ENCODE measurements at places on chromosomes 7 and 10.
A peak's percentile ranks its signal among the peaks of the same experiment; 100 is the strongest.

DNA sequence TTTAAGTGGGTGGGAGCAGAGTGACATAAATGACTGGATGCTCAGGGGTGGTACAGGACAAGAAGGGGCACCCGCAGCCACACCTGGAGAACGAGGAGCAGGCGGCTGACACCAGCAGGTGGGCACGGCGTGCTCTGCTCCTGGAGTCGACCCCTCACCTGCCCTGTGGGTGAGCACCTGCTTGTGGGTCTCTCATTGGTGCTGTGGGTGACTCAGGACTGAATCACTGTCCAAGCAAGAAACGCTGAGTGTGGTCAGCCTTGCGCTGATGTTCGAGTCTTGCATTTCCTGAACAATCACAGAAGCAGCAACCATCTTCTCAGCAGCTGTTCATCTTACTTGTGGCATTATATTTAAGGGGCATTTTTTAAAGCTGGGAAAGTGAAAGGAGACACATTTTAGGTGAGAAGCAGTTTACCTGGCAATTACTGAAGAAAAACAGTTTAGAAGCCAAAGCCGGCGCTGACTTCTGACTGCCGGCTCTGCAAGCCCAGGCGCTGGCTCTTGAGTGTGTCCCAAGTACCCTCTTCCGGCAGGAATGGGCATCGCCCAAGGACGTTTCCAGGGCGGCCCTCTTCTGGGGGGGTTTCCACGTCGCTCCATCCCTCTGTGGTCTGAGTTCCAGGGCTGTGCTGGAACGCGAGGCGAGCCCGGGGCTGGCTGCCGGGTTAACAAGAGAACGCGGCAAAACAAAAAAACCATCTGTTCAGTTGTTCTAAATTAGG is 145.2 kb upstream of the PFKP start:
- DNase-seq, result no peak

DNA sequence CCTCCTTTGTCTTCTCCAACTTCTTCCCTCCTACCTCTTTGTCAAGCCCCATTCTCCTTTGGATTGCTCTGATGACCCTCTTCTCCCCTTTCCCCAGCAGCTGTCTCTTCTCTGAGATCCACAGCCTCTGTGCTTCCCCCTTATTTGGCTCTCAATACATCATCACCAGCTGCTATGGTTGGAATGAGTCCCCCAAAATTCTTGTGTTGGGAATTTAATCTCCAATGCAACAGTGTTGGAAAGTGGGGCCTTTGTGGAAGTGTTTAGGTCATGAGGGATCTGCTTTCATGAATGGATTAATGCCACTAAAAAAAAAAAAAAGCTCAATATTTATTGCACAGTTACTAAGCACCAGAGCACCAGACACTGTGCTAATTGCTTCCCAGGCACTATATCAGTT is 39.2 kb upstream of the FRMD4A start:
- no peak for DNase-seq

GRCh38 chr7:1917221-1918062 is 247.4 kb downstream of the ELFN1 start:
- no peak for DNase-seq

GRCh38 chr7:113202284-113202683 is 83.9 kb upstream of the SMIM30 start:
- no peak for DNase-seq

DNA sequence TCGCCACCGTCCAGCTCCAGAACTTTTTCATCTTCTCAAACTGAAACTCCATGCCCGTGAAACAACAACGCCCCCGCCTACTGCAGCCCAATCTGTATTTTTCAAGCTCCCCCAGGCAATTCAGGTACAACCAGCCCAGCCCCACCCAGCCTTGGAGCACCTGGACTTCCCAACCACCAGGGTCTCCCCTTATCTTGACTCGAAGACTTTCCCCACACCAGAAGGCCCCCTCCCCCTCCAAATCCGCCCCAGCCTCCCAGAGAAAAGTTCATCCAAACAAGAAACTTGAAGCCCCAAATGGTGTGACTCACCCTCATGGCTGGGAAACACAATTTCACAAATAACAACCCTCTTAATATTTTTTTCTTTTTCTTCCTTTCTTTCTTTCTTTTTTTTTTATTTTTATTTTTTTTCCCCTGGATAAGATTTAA is 10.6 kb downstream of the ZCCHC24 start:
- DNase-seq, result peak; percentile 87

DNA sequence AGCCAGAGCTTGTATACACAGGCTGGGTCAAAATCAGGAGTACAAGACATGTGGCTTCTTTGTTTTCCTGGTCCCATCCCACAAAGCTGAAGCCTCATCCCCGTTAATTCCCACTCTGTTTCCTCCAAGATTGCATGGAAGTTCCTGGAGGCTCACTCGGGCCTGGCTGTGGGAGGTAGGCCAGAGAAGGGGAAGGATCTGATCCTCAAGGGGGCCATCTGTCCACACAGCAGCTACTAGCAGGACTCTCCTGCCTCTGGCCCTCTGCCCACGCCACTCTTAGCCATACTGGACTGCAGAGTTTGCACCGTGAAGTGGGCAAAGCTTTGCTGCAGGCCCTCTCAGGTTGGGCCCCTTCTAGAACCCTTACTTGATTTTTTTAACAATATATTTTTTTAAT is 160.6 kb downstream of the FGFR2 start:
- no peak for DNase-seq
